ENCODE measurements at places on chromosomes 3 and 15.

GRCh38 chr3:73808862-73809509 is 184.2 kb upstream of the PDZRN3 start:
- no peak for DNase-seq

- DNase-seq = no peak
These were observed 43.4 kb downstream of the RPLP1 start for GRCh38 chr15:69496001-69496400.

- no peak for DNase-seq
These were observed 25.0 kb downstream of the SCG3 start for GRCh38 chr15:51706291-51706690.

GRCh38 chr15:83192742-83193141 is 14.9 kb downstream of the HDGFL3 start:
- no peak for DNase-seq

DNA sequence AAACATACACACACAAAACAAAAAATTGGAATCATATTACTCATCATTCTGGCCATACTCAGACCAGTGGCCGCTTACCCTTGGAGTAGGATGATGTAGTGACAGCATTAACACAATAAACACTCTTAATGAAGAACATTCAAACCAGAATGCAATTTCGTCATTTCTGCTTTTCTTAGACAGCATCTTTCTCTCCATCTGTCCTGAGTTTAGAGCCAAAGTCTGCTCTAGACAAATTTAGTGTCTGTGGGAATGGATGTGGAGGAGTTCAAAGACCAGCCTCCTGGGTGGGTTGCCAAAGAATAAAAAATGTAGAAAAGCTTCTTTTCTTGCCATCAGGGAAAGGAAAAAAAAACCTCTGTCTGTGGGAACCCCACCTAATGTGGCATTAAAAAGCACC is 212.4 kb upstream of the POU1F1 start:
- DNase-seq = no peak

DNA sequence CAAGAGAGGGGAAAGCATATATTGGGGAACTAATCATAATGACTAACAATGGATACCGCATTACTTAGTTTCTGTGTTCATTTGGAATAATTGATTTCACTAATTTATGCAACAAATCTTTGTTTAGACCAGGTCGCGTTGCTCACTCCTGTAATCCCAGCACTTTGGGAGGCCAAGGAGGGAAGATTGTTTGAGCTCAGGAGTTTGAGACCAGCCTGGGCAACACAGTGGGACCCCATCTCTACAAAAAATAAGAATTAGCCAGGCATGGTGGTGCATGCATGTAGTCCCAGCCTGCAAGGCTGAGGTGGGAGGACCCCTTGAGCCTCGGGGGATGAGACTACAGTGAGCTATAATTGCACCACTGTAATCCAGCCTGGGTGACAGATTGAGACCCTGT is 585.7 kb upstream of the CBLB start:
- no peak for DNase-seq

GRCh38 chr3:169122416-169122815 is 541.1 kb downstream of the MECOM start:
- no peak for DNase-seq

DNA sequence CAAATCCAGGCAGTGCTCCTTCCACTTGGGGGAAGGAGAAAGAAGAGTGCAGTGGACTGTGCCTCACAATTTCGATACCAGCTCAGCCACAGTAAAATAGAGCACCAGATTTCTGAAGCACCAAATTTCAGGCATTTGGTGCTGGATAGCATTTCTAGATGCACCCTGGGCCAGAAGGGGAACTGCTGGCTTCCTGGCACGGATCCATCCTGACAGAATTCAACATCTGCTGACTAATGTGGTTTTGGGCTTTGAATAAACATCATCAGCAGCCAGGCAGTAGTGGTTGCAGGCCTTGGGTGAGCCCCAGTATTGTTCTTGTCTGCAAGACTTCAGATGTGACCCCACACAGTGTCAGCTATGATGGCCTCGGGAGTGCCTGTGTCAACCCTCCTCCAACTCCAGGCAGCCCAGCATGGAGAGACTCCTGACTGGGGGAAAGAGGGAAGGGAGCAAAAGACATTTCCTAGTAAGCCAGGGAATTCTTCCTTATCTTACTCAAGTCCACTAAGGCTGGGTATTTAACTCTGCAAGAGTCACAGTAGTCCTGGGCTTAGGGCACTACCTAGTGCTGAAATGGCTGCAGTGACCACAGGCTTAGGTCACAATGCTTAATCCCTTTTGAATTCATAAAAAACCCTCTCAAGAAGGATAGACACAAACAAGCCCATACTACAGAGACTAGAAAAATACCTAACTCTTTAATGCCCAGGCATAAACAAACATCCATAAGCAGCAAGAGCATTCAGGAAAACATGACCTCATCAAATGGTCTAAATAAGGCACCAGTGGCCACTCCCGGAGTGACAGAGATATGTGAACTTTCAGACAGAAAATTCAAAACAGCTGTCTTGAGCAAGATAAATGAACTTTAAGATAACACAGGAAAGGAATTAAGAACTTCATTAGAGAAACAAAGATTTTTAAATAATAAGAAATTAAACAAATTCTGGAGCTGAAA is 74.7 kb downstream of the SPATA16 start:
- DNase-seq = peak; percentile 69

- no peak for DNase-seq
These were observed 32.5 kb upstream of the TATDN2 start for GRCh38 chr3:10215578-10216368.

- DNase-seq = no peak
These were observed 17.3 kb upstream of the IL12A start for GRCh38 chr3:159971311-159971710.

DNA sequence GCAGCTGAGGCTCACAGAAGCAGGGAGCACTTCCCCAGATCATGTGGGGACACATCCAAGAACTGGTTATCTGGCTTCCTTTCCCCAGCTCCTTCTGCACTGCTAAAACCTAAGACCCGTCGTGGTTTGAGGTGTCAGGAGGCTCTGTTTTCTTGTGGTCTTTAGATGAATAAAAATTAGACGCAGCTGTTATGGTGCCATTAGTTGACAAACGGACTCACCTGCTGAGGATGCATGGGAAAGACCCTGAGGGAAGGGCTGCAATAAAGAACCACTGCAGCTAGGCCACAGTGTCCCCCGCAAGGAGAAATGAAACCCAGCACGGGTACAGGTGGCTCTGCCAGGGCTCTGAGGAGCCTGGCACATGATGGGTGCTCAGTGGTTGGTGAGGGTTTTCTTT is 99.4 kb downstream of the IQSEC1 start:
- no peak for DNase-seq

GRCh38 chr3:18215639-18216038 is 209.5 kb downstream of the SATB1 start:
- no peak for DNase-seq

- DNase-seq = no peak
These were observed 6.5 kb downstream of the GPR160 start for GRCh38 chr3:170044271-170044670.

DNA sequence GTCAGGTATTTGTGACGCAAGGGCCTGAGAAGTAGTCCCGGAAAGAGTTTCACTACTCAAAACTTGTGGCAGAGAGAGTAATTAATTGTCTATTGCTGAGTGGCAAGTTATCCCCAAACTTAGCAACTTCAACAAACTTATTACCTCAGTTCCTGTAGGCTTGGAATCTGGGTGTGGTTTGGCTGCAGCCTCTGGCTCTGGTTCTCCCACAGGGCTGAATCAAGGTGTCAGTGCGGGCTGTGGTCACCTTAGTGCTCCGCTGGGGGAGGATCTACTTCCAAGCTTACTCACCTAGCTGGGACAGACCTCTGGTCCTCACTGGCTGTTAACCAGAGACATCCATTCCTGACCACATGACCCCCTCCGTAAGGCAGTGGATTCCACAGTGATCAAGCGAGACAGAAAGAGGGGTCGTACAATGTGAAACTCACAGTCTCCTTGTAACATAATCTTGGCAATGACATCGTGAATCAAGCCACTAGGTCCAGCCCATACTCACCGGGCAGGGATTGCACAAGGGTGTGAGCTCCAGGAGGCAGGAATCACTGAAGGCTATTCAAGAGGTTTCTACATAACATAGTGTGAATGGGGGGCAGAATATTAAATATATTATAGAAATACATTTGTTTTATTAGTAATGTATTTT is 138.3 kb downstream of the RYR3 start:
- DNase-seq = no peak

GRCh38 chr15:67838789-67839332 is 984 bp downstream of the RNU6-1 start:
- no peak for DNase-seq

- DNase-seq = no peak
These were observed at the start of gene MYO5C for GRCh38 chr15:52295421-52296001. Gene MYO5C (minus strand): TSS chr15:52295804. CDS start chr15:52295636, 168 bp downstream.

DNA sequence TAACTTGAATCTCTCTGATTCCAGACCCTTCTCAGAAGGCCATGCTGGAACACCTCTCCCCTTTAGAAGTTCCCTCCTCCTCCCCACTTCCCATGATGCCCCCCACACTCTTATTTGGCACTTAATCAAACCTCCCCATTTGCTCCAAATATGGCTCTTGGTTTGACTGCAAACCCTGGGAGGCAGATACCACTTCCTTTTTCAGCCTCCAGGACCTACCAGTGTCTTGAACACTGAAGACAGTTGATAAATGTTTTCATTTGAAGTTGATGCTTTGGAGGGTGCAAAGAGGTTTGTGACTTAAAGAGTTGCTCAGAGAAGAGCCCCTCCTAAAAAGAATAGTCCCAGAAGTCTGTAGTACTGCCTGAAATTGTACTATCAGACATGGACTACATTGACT is 61.5 kb downstream of the SEMA5B start:
- no peak for DNase-seq

- no peak for DNase-seq
These were observed 95.4 kb upstream of the KCNAB1 start for GRCh38 chr3:156024904-156025533.

- no peak for DNase-seq
These were observed 199.4 kb downstream of the KCNH8 start for GRCh38 chr3:19347671-19348070.

GRCh38 chr3:129015388-129016105 is 14.4 kb downstream of the EFCC1 start:
- DNase-seq = peak; percentile 73

DNA sequence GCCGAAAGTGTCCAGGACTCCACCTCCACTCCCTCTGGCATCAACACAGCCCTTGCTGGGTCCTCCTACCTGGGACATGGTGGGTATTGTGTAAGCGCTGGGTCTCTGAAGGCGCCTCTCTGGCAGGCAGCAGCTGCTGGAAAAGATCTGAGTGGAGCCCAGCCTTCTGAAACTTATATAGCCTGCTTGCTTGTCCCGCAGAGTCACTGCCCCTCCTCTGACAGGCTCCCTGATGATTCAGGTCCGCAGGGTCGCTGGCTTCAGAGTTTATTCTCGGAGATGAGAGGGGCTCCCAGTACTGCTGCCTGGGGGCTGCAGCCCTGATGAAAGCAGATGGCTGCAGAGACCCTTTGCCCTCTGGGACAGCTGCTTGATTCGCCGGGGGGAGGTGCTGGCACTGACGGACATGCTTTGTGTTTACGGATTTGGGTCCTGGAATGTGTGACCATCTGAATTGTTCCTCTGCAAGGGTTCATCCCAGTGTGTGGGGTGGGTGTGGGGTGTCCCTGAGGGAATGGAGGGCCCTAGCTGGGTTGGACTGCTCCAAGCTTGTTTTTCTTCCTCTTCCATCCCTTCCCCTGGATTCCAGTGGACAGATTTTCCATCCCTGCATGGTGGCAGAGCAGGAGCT is at the start of gene MUSTN1:
Gene MUSTN1 (minus strand): TSS at position 149 of the 631 bp plus-strand sequence. CDS start 71 bp downstream, at position 78.
- DNase-seq = no peak

DNA sequence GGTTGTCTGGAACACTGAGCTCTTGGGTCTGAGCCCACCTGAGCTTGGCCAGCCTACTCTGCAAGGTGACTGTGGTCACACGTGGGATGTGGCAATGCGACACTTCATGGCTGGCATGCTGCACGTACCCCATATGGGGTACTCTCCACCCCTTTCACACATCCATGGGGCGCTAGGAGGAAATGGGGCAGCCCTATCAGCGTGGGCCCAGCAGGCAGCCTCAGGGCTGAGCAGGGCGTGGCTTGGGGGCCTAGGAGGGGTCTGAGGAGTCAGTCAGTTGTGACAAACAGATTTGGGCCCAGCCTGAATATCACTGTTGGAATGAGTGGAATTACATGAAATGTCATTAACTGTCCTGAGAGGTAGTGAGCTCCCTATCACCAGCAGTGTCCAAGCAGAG is 82.3 kb upstream of the LINGO1 start:
- DNase-seq = no peak

- DNase-seq = no peak
These were observed 835 bp downstream of the MEIS2 start for GRCh38 chr15:37099319-37100108.

- DNase-seq = peak; percentile 70
These were observed 23.4 kb downstream of the FOXL2 start for GRCh38 chr3:138923531-138923994.

- DNase-seq = no peak
These were observed 701 bp downstream of the SGO1 start for GRCh38 chr3:20185331-20185678.

GRCh38 chr3:25429361-25430286 is 1.6 kb downstream of the RARB start:
- DNase-seq = no peak

- DNase-seq = no peak
These were observed 6.9 kb upstream of the PCSK6 start for GRCh38 chr15:101496198-101496986.

- DNase-seq = no peak
These were observed 4.4 kb downstream of the CYP19A1 start for GRCh38 chr15:51334011-51334451.
